ENCODE measurements at places on chromosomes 5 and 9.
A peak's percentile ranks its signal among the peaks of the same experiment; 100 is the strongest.

GRCh38 chr9:91812191-91812590 is 137.8 kb downstream of the ROR2 start:
- no peak for DNase-seq

DNA sequence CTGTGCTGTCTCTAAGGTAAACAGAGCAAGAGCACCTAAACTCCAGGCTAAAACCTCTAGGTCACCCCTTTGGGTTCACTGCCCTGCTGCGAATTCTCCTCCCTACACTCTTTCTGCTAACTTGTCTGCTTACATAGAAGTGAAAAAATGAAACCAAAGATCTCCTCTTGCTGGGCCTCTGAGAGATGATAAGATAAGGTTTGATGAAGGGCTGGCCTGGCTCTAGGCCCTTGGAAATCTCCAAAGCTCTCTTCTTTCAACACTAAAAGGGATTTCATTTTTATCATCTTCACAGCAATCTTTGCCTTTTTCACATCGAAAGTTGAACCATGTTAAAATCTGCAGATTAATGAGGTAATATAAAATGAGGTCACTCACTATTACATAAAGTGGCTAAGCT is 450.8 kb upstream of the TLE4 start:
- DNase-seq: no peak

- no peak for DNase-seq
These were observed 1043.4 kb upstream of the CDH10 start for GRCh38 chr5:25688156-25688555.

DNA sequence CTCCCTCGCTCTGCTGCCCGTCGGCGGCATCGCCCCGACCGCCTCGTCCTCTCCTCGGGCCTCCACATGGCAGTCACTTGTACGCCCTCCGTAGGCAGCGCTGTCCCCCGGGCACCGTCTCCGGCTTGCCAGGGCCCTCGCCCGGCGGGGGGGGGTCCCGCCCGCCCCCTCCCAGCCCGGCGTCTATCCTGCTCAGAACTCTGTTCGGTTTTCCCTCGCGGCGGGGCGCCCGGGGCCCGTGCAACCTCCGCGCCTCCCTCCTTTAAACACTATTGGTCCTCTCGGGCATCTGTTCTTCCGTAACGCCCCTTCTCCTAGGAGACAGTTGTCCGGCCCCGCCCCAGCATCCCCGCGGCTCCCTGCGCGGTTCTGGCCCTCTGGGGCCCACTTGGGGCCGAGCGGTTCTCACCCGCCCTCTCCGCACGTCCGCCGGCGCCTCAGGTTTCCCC is 831 bp downstream of the ODF2 start:
- peak; percentile 82 for DNase-seq

DNA sequence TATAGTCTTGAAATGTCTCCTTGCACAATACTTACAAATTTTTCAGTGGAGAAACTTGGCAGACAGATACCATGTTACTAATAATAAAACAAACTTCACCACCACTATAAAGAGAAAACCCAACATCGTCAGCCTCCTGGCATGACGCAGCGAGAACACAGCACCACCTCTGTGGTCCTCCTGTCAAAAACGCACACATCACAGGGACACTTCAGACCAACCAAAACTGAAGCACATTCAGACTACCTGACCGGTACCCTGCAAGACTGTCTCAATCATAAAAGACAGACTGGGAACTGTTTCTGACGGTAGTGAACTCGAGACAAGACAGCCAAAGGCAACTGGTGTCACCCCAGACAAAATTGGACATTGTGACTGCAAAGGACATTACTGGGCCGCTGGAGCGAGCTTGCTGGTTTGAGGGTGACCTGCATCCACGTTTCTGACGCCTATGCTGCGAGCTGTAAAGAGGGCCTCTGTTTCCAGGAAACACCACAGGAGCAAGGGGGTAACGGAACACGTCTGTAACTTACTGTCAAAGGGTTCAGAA is 34.4 kb downstream of the NSUN2 start:
- DNase-seq: no peak

DNA sequence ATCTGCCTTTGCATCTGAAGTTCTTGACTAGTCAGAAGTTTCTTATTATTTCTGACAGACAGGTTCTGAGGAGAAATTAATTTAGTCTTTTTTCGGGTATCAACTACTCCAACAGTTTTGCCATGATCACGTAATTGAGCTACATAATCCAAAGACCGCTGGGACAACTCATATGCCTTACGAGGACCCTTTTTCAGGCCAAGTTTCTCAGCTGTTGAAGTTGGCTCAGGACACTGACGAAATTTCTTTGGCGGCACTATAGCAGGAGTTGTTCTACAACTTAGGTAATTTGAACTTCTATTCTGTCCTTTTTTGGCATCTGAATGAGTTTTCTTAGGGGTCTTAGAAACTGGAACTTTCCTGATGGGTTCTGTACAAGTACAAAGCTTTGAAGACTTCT is 27.2 kb downstream of the SETX start:
- no peak for DNase-seq

DNA sequence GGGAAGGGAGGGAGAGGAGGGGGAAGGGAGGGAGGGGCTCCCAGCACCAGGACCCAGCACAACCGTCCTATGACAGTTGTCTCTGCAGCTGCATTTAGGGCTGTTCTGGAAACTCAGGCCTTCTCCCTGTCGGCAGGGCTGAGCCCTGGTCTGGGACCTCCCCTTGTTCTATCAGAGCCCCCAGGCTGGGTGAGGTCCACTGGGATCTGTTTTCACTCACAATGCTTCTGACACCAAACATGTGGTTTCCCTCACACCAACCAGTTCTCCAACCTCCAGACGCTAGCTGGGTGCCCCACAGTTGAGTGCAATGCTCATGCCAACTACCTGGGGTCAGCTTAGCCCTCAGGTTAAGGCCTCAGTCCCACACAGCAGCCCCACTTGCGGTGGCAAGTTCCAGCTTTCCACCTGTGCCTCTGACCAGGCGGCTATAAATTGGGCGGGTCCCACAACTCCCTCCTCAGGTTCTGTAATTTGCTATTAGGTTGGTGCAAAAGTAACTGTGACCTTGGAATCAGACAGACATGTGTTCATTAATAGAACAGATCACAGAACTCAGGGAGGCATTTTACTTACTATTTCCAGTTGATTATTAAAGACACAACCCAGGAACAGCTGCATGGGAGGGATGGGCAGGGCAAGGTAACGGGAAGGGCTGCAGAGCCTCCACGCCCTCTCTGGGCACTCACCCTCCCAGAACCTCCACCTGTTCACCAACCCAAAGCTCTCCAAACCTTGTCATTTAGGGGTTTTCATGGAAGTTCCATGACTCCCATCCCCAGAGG is 13.5 kb downstream of the ADAMTS2 start:
- DNase-seq: no peak

DNA sequence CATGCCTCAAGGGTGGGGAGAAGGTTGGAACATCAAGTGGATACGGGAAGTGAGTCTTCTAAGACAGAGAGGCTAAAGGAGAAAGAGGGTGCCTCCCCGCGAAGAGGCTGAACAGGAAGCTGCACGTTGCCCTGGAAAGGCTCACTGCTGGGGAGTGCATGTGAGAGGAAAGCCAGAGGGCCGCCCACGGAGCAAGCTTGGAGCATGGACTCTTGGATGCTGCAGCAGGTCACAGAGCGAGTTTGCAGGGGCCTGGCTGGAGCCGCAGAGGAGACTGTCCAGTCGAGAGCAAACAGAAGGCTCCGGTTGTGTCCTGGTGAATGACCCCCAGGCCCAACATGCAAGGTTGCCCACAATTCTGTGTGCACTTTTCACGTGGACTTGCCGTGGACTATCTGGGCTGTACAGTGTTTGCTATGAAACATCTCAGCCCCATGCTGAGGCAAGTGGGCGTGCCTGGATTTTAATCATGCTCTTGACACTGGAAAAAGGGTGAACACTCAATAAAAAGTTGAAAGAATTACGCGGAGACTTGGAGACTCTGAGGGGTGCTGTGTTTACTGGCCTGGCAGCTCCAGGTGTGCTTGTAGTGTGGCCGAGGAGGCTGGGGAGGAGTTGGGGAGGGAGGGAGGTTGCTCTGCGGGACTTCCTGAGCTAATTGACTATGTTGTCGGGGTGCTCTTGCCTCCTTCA is 54.5 kb upstream of the GARNL3 start:
- no peak for DNase-seq

DNA sequence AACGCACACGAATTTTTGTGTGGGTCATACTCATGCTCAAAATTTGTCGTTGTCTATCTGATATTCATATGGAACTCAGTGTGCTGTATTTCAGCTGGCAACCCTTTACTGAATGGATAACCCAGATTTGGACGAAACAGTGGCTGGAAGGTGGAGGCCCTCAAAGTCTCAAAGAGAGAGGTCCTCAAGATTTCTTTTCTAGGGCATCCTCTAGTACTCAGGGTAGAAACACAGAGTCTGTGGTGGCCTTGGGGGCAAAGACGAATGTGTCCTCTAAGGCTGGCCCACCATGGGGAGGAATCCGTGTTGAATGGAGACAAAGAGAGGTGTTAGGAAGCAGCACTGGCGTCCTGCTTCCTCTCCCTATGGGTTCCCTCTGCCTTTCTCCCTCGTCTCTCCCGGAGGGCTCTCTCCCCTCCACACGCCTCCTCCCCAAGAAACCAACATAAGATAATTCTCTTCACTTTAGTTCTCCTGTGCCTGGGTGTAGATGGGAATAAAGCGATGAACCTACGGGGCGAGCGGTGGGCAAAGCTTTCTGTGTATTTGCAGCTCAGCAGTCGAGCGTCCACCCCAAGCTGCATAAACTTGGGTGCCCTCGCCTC is 333.7 kb downstream of the CWC27 start:
- DNase-seq: no peak

GRCh38 chr9:108479989-108480652 is 375.7 kb downstream of the ACTL7B start:
- no peak for DNase-seq
